ENCODE measurements at places on chromosomes 6 and 20.

DNA sequence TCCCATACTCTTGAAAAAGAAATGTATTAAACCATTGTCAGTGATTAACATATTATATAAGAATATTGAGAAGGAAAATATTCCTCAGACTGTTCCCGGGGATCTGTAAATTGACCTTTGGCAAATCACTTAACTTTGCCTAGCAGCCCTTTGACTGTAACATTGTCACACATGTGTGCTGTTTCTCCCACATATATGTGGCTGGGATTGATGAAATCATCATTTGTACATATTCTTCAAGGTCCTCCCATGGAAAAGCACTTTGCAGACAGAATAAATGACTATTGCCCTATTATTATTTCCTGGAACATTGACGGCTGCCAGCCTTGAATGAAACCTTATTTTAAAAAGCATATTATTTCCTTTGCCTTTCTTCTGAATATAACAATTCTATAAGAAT, 36.4 kb upstream of the TRERF1 start:
- DNase-seq, result no peak

GRCh38 chr20:59301343-59302007, 1.1 kb downstream of the EDN3 start:
- DNase-seq, result no peak

- no peak for DNase-seq
These were observed 68.7 kb downstream of the PSMG4 start for GRCh38 chr6:3327403-3327802.

DNA sequence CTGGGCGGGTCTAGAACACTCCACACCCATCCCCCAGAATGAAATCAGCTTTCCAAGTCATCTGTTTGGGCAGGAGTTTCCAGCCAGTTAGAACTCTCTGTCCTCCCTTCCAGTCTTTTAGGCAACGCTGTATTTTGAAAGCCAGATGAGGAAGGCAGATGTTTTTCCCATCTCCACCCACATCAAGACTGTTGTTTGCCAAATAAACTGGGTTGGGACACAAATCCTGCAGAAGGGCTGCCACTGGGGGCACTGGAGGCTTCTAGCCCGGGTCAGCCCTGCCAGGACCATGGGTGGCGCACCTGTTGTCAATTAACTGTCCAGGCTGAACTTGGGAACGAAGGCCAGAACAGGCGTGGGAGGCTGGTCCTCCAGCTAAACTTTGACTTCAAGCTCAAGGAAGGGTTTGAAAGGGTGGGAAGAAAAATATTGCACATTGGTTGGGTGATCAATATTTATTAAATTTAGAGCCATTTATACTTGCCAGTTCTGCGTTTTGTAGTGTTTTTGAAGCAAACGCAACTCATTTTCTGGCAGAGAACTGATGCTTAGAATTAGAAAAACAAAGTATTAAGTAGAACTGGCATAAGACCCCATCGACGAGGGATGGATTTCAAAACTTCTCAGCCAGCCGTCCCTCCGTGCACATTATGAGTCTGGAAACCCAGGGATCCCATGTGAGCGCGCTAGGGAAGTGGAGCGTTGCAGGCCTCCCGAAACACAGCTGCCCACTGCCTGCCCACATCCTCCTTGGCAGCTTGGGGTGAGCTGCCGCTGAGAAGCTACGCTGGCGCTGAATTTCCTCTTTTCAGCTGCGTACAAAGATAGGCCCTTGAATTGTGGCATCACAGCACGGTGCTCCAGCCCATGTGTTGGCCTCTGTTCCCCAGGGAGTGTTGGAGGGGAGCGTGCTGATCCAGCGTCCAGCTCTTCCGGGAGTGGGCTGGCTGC, 297.4 kb downstream of the QKI start:
- no peak for DNase-seq

GRCh38 chr6:33375143-33375671, 16.4 kb upstream of the KIFC1 start:
- DNase-seq, result no peak

GRCh38 chr20:51906049-51906448, 103.7 kb upstream of the SALL4 start:
- no peak for DNase-seq
